Pancreas (tissue), 10 donors: ENCODE measurements at places on chromosomes 12 and 14. TPM values are rescaled to one million over a fixed set of nuclear protein-coding genes. Genes with fewer than 3 reads are reported as not detected.

DNA sequence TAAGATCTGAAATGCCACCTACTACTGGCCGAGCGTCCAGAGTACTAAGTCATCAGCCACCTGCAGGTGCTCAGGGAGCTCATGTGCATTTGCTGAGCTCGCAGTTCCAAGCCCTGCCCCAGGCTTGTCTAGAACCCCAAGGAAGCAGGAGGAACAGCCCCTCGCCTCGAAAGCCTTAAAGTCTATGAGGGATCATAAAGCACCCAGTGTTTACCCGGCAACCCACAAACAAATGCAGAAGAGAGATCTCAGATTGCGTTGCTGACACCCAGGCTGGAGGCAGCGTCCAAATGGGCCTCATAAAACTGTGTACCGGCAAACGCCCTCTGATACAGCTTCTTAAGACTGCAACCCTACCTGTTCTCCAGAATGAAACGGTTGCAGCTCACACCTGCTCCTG, 6.8 kb downstream of the KDM2B start:
- H3K27me3 ChIP-seq, result no peaks in the 10 kb centered on the region
- no peak overlapping the region for H3K4me3 ChIP-seq
- no peaks in the 10 kb centered on the region for H3K4me1 ChIP-seq

DNA sequence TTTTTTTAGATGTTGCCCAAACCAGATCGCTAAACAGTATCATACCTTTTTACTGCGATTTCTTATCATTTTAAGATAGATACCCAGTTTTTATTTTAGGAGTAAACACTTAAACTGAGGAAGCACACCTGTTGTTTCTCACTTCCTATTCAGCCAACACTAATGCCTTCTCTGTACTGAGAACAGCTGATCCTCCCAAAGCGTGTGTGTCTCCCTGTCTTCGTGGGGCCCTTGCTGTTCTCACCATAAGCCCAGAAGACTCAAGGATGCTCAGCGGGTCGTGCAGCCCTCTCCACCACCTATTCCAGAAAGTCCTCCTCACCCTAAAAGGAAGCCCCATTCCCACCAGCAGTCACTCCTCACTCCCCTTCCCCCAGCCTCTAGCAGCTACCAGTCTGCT, 14.8 kb downstream of the PPP2R5C start:
- H3K4me3 ChIP-seq, result no peak overlapping the region
- H3K27ac ChIP-seq, result no peak overlapping the region
- DNase-seq, result no peak

SERPINA9 gene
- not detected for polyA plus RNA-seq

DNA sequence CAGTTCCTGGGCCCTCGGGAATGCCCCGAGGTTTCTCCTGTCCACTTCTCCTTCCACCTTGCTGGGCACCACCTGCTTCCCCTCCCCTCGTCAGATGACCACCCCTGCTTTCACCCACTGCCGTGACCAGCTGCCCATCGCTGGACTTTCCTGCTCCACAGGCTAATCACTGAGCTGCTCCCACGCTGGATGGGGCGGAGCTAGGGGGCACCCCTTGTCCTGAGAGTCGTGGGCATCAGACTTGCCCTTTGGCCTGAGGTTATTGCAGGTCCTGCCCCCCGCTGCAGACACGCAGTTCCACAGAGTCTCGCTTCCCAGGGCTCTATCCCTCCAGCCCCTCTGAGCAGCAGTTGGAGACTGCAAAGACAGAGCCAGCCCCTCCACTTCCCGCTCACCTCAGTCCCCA, 427 bp downstream of the SLC6A12 start:
- peak; percentile 67 for DNase-seq
- H3K27ac ChIP-seq, result no peak overlapping the region

NRXN3 gene
- polyA plus RNA-seq, result 0.53 TPM

DNA sequence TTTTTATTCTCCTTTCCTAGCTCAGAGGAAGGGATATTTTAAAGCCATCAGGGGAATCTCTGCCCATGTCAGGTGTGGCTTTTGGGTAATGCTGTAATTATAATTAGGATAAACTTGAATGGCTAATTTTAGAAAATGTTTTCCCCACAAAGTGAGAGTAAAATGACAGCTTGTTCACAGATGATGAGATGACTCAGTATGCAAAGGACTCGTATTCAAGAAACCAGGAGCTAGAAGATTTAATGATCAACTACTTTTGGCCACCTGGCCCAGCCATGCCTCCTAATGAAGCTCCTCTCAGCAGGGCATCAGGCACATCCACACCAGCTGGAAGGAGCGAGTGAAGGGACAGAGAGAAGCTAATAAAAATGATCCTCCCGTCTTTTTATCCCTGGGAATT, 29.0 kb upstream of the PLEKHG7 start:
- H3K4me3 ChIP-seq, result no peak overlapping the region
- H3K36me3 ChIP-seq, result no peaks in the 10 kb centered on the region
- H3K27me3 ChIP-seq, result no peaks in the 10 kb centered on the region
- no peak for DNase-seq

NEUROD4 gene
- polyA plus RNA-seq, result not detected

TMEM121 gene
- 2.5 TPM for polyA plus RNA-seq

GRCh38 chr14:76923431-76924370, 97.5 kb downstream of the LRRC74A start:
- H3K27me3 ChIP-seq, result no peaks in the 10 kb centered on the region
- peaks cover 19% of the 10 kb centered on the region for H3K4me1 ChIP-seq
- no peaks in the 10 kb centered on the region for H3K36me3 ChIP-seq

GRCh38 chr12:2924019-2924418, 33.3 kb downstream of the TULP3 start:
- H3K4me3 ChIP-seq, result no peak overlapping the region
- no peak overlapping the region for H3K27ac ChIP-seq
- H3K4me1 ChIP-seq, result no peaks in the 10 kb centered on the region
- DNase-seq, result no peak

SNRPF gene
- polyA plus RNA-seq, result 21.7 TPM

DNA sequence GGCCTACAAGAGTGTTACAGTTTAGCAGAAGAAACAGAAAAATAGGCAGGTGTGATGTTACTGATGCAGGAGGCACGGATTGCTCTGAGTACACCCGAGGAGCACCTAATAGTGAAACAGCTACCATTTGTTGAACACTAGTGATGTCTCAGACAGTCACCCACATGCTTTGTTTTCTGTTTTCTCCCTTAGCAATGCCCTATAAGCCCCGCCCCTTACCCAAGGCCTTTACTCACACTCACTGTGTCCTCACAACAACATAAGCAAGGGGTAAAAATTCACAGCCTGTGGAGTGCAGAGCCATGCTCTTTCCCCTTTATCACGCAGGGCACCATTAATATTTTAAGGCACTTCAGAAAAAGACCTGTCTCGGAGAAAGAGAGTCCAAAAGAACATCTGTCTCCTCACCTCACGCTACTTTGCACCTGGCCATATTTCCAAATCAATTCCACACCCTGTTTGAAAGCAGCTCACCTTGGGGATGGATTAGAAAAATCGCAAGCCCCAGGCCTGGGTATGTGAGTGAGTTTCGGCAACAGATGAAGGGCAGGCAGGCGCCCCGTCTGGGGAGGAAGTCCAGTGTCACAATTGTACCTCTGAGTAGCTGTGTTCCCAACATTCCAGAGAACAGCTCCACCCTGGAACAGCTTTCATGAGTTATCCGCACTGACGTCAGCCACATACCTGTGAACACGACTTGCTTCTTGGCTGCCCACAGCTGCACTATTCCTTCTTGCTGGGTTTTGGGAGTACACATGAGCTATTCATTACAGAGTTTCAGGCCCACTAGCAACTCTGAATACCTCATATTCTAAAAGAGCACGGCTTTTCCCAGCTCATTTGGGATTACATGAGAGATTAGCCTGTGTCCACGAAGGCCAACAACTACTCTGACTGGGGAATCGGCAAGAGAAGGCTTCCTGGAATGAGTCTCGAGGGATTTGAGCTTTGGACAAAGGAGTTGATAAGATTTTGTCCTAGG, 26.0 kb downstream of the MAPK1IP1L start:
- H3K4me1 ChIP-seq, result no peaks in the 10 kb centered on the region
- H3K36me3 ChIP-seq, result no peaks in the 10 kb centered on the region
- no peak overlapping the region for H3K4me3 ChIP-seq
- peak overlapping the region; percentile 23 for H3K27ac ChIP-seq

- H3K27me3 ChIP-seq, result no peaks in the 10 kb centered on the region
- no peak overlapping the region for H3K27ac ChIP-seq
- H3K36me3 ChIP-seq, result no peaks in the 10 kb centered on the region
These were observed 360.6 kb upstream of the KITLG start for GRCh38 chr12:88940854-88941253.

ADGRD1 gene
- polyA plus RNA-seq, result 1.4 TPM

DNA sequence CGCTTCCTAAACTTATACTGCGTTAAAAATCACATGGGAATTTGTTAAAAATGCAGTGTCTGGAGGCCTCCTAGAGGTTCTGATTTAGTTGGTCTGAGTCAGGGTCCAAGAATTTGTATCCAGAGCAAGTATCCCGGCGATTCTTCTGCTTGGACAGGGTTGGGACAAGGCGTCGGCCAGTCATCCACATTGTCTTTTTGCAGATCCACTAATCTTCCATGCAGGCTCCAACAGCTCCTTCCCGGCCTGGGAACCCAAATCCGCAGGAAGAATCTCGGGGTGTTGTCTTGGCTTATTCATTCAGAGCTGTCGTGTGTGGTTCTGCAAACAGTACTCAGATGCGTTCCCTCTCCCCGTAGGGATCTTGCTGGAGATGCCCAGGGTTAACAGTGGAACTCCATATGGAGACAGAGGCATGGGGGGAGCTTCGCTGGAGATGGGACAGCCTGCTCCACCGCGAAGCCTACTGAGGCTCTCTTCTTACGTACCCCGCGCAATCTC, 25.3 kb downstream of the GPRC5D start:
- H3K4me3 ChIP-seq, result no peak overlapping the region
- H3K27ac ChIP-seq, result peak overlapping the region; percentile 72
- no peak for DNase-seq

GRCh38 chr12:54472494-54473262, 724 bp downstream of the GTSF1 start:
- DNase-seq, result no peak
- H3K4me1 ChIP-seq, result no peaks in the 10 kb centered on the region
- H3K27ac ChIP-seq, result no peak overlapping the region
- H3K36me3 ChIP-seq, result no peaks in the 10 kb centered on the region

DNA sequence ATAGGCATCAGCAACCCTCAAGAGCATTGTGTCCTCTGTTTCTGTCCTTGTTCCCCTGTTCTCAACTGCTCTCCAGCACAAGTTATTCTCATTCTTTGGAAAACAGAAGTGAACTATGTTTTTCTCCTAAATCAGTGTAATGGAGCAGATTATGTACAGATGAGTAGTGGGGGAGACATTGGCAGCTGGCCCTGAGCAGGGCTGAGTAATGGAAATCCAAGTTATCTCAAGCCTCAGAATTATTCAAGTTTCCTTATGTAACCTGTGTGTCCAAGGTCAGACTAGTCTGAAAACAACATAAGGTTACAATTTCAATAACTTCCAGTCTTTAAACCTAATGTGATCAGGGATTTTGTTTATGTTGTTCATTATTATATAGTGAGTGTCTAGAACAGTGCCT, 116.1 kb upstream of the FUT8 start:
- peak; percentile 57 for DNase-seq
- no peak overlapping the region for H3K4me3 ChIP-seq
- H3K36me3 ChIP-seq, result no peaks in the 10 kb centered on the region
- H3K4me1 ChIP-seq, result peaks cover 37% of the 10 kb centered on the region
- H3K27ac ChIP-seq, result peak overlapping the region; percentile 86
- H3K27me3 ChIP-seq, result no peaks in the 10 kb centered on the region

GRCh38 chr14:105325303-105325702, 10.8 kb downstream of the PACS2 start:
- H3K4me1 ChIP-seq, result no peaks in the 10 kb centered on the region
- H3K4me3 ChIP-seq, result no peak overlapping the region
- no peaks in the 10 kb centered on the region for H3K36me3 ChIP-seq
- DNase-seq, result no peak

- H3K27me3 ChIP-seq, result no peaks in the 10 kb centered on the region
- no peak for DNase-seq
- no peaks in the 10 kb centered on the region for H3K4me1 ChIP-seq
- H3K4me3 ChIP-seq, result no peak overlapping the region
- no peak overlapping the region for H3K27ac ChIP-seq
These were observed 64.2 kb downstream of the DNAI7 start for GRCh38 chr12:25130741-25131188.

FAR2 gene
- polyA plus RNA-seq, result 1.3 TPM

DNA sequence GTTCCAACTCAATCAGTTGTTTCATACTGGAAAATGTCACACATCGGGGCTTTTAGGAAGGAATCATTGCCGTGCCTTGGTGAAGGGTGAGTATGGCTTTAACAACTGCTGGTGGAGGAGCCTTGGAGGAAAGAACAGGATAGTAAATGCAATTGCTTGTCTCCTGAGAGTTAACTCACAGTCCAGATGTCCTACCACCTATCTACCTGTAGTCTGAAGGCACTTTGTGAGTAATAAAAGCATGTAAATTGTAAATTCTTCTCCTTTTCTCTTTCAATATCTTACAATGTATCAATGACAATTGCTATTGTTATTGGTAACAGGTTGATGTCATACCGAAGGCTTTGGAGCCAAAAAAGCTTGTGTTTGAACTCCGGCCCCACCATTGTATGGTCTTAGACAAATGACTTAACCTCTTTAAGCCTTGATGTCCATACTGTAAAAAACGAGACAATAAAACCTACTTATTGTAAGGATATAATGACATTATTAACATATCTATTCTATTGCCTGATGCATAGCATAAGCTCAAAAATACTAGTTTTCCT, 397.4 kb downstream of the ADAMTS20 start:
- no peak overlapping the region for H3K27ac ChIP-seq
- no peak overlapping the region for H3K4me3 ChIP-seq
- no peak for DNase-seq

KLHL33 gene
- polyA plus RNA-seq, result 0.15 TPM

DNA sequence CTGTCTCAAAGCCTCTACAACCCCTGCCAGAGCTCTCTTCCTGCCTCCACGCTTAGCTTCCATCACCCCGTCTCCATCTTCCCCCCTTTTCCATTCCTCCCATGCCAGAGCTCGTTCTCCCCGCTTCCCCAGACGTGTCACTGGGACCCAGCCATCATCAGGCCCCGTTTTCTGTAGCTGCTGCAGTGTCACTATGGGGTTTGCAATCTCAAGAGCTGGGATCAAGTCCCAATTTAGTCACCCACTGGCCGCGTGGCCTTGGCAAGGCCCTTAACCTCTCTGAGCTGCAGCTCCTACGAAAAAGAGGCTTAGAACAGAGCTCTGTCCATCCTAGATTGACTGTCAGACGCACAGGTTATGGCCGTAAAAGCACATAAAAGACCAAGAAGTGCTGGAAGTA, 901 bp upstream of the FAIM2 start:
- DNase-seq, result peak; percentile 13
- H3K27ac ChIP-seq, result no peak overlapping the region
- no peaks in the 10 kb centered on the region for H3K36me3 ChIP-seq

- no peaks in the 10 kb centered on the region for H3K4me1 ChIP-seq
- DNase-seq, result no peak
- H3K27ac ChIP-seq, result no peak overlapping the region
- no peak overlapping the region for H3K4me3 ChIP-seq
- H3K27me3 ChIP-seq, result no peaks in the 10 kb centered on the region
These were observed 34.8 kb downstream of the BRAP start for GRCh38 chr12:111650912-111651311.

TAS2R7 gene
- polyA plus RNA-seq, result not detected
